Lower lobe of right lung (tissue), 2 donors: ENCODE measurements at places on chromosomes 12 and 14. TPM values are rescaled to one million over a fixed set of nuclear protein-coding genes. Genes with fewer than 3 reads are reported as not detected.
A peak's percentile ranks its signal among the peaks of the same experiment; 100 is the strongest.

DNA sequence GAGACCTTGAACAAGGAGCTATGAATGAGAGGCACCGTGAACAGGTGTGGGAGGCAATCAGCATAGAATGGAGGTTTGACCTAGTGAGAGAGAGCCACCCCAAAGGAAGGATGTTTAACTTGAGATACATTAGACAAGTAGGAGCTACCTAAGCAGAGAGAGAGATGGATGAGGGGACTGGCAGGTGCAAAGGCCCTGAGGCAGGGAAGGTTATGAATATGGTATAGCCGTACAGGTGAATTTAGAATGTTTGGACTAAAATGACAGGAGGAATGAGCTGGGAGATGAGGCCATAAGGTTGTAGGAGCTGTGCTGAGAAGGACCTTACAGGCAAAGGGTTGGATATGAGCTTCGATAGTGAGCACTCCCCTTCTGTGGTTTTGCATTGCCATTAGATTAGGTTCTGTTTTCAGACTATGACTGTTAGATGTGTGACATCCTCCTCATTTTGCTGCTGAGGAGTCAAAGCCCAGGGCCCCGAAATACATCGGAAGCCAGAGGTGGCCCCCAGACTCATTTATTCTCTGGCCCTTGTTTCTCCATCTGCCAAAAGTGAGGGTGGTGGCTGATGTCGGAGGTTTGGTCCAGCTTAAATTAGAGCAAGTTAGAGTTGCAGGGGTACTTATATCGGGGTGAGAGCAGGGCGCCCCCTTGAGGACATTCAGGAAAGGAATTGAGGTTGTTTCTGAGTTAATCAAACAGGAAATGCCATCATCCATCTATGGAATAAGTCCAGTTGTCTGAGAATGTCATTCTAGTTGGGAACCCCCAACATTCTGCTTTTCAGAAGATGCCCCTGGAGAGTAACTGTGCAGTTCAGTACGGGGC, 29.4 kb downstream of the SLC24A4 start:
- no peak for DNase-seq

DNA sequence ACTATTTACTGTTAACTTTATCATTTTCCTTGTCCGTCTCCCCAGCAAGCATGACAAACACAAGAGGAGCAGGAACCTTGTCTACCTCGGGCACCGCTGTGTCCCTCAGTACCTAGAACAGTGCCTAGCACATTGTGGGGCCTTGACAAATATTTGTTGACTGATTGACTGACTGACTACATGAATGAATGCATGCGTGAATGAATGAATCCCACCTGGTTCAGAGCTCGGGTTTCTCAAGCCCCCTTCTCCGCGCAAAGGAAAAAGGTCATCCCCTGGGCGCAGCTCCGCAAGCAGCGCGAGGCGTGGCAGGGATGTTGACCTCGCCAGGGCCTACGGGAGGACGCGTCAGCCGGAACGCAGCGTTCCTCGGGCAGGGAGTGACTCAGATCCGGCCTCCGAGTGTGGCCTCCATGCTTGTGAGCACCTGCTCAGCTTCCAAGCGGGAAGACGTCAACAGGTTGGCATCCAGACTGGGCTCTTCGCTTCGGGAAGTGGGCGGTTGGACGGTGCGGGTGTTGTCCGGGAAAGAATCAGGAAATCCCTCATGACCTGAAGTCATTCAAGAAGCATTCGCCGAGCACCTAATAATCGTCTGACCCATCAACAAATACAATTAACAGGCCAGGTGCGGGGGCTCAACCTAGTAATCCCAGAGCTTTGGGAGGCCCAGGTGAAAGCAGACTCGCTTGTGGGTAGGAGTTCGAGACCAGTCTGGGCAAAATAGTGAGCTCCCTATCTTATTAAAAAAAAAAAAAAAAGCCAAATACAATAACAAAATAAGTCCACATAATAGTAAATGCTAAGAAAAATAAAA, 13.9 kb upstream of the UBC start:
- DNase-seq: peak; percentile 91

DNA sequence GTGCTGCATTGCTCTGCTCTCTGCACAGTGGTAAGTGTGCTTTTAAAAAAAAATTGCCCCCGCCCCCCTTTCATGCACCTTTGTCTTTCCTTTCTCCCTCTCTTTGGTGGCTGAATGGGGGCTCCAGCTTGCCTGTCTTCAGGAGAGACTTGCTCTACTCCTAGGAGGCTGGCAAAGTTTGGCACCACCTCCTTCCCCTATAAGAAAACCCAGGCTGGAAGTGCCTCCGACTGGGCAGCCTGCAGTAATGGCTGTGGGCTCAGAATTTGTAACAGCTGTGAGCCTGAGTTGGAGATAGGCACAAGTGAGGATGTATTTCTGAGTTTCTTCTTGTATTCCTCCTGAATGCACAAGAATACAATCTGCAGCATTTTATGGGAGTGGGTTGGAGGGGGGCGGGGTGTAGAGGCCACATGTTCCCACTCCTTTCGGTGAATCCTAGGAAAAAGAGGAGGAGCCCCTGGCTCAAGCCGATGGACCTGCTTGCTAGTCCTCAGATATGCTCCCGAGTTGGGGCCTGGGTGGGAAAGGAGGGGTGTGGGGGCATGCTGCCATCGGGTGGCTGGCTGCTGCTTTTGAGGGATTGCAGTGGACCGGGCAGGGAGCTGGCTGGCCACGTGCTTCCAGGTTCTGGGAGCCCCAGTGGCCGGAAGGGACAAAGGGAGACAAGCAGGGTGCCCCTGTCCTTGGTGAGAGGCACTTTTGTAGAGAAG, 124.3 kb downstream of the TSPAN9 start:
- no peak for DNase-seq

Gene ASB2
- total RNA-seq: 2.4 TPM

Gene CMKLR1
- total RNA-seq: 25.6 TPM

DNA sequence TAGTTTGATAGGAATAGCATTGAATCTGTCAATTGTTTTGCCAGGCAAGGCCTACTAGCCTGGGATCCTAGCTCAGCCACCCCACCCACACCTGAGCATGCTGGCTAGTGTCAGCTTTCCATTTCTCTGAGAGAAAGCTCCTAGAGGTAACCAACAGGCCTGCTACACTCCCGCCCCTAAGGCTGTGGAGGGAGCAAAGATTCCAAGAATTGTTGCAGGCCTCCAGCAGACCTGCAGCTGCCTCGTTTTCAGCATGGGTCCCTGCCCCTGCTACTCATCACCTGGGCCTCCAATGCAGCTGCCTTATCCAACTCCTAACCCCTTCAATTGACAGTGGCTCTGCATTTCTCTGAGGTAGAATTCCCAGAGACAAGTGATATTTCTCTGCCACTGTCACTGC, 852.4 kb upstream of the MDGA2 start:
- DNase-seq: no peak

Gene SLC17A8
- total RNA-seq: not detected

Gene CCDC184
- total RNA-seq: 1.0 TPM

DNA sequence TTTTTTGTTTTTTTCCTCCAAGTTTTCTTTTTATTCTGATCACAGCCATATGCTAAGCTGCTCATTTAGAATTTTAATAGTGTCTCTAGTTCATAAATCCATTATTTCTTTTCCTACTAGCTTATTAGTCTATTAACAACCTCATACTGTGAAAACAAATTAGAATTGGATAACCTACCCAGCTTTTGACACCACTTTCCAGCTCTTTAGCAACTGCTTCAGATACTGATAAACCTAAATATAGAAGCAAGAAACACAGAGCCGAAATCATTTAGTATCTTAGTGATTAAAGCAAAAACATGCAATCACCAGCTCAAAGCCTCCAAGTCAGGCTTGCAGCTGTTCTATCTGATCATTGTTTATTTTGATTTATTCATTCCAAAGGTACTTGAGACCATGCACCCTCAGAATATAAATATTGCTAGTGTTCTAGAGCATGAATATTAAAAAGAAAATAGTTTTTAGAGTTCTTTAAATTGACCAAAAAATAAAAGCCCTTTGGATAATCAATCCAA, 121.5 kb downstream of the STXBP6 start:
- DNase-seq: no peak

DNA sequence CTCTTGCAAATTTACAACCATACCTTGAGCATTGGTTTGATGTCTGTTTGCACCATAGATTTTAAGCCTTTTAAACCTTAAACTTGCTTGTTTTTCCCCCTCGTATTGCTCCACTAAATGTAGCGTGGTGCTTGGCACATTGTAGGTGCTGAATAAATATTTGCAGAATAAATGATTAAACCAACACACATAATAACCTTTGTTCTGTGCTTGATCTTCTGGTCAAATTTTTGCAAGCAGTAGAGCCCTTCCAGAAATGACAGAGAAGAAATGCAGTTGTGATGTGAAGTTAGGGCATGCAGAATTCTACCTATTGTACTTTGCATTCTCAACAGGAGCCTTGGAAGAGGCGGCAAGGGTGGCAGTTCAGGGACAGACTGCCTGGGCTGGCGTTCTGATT, 394.4 kb upstream of the TBX3 start:
- no peak for DNase-seq

DNA sequence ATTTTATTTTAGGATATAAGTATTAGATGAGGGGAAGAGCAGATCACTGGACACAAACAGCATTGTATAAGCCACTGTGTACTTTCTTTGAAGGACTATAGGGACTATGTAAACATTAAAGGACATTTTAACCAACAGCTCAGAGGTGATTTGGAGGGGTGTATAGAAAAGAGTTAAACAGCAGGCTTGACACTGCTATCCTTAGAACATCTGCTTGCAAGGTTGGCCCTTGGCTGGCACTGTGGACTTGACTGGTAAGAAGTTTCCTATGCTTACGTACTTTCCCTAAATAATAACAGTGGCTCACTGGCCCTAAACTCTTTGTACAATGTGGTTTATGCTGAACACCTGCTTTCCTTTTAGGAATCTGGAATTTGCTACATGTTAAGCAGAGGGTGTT, 28.7 kb downstream of the ZFYVE26 start:
- DNase-seq: no peak
